ENCODE measurements at places on chromosomes 11 and 22. TPM values are rescaled to one million over a fixed set of nuclear protein-coding genes. Genes with fewer than 3 reads are reported as not detected.

DNA sequence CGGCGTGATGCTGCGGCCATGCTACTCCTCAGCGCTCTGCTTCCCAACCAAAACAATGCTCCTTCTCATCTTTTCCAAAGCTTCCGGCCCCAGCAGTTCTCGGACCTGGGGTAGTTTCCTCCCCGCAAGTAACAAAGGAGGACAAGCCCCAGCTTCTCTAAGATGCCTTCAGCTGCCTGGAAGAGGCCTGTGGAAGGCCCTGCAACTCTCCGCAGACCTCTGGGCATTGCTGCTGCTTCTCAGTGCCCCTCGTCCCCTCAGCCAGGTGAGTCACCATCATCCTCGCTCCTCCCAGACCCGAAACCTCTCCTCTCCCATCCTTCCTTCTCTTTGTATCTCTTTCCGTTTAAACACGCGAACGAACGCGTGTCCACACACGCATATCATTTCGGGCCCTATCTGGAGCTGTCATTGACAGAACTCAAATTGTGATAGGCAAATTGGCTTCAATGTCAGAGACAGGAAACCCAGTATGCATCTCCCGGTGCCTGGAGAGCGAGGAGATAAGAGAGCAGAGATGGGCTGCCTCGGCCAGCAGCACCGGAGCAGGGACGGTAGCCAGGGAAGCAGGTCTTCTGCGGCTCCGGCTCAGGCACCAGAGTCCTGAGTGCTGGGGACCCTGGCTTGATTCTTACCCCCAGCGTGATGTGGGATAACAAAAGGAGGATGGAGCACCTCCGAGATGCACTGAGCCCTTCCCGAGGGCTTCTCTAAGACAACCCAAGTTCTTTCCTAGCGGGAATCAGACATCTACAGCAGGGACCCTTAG, 22.0 kb upstream of the JAM3 start:
- no peak for DNase-seq
- peaks cover 5% of the 10 kb centered on the region for H3K4me1 ChIP-seq
- H3K27me3 ChIP-seq, result peaks cover 34% of the 10 kb centered on the region
- no peak overlapping the region for H3K4me3 ChIP-seq

DNA sequence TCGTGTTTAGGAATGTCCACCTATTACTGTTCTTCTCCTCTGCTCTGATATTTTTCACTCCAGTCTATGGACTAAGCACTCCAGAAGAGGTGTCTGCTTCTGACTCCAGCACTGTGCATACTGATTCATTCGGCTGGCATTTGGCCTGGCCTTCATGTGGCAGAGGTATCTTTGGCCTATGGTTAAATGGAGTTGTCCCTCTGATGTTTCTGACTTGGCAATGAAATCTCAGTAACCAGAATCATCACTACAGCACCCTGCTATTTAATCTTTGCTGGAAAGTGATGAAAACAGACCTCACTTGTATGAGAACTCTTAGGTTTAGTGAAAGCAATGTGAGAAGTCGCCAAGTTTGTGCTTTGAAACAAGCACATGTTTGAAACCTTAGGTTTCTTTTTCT, 155.2 kb downstream of the MAML2 start:
- peaks cover 37% of the 10 kb centered on the region for H3K4me1 ChIP-seq
- peaks cover 8% of the 10 kb centered on the region for H3K36me3 ChIP-seq
- peak overlapping the region; percentile 82 for H3K27ac ChIP-seq
- H3K4me3 ChIP-seq, result peak overlapping the region; percentile 72

GRCh38 chr11:125452125-125452470, 44.0 kb downstream of the FEZ1 start:
- peaks cover 5% of the 10 kb centered on the region for H3K4me1 ChIP-seq
- H3K4me3 ChIP-seq, result no peak overlapping the region
- H3K27me3 ChIP-seq, result peaks cover 9% of the 10 kb centered on the region
- peaks cover 2% of the 10 kb centered on the region for H3K36me3 ChIP-seq
- H3K27ac ChIP-seq, result peak overlapping the region; percentile 19

- H3K4me3 ChIP-seq, result no peak overlapping the region
- H3K27ac ChIP-seq, result no peak overlapping the region
- H3K4me1 ChIP-seq, result no peaks in the 10 kb centered on the region
- H3K27me3 ChIP-seq, result no peaks in the 10 kb centered on the region
- DNase-seq, result no peak
- H3K36me3 ChIP-seq, result no peaks in the 10 kb centered on the region
These were observed 352.2 kb downstream of the METTL15 start for GRCh38 chr11:28460348-28460747.

DNA sequence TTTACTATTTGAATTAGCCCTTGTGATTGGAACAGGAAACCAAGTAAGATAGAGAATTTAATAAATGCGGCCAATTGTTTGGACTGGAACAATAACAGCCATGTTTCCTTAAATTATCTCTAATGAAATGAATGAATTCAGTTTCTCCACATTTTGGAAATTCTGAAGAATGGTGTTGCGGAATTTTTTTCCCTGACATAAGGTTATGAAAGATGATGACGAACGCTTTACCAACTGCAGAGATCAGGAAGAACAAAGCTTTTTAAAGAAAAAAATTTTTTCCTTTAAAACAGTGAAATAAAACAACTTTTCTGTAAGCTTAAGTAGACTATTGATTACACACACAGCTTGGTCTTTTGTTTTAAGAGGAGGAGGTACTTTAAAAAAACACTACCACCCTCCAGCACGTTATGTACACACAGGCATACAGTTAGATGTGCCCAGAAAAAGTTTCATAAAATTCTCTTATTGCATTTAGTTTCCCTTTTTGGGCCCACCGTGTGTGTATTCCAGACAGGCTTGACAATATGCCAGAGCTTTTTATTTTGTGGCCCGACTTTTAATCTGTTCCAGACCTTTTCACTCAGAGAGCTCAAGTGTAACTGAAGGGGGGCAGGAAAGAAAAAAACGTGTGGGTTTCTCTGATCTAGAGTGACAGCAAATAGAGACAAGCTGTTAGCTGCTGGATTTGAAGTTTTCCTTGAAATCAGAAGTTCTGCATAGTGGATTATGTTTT, 77.3 kb downstream of the YAP1 start:
- no peaks in the 10 kb centered on the region for H3K36me3 ChIP-seq
- no peak for DNase-seq
- peaks cover 29% of the 10 kb centered on the region for H3K27me3 ChIP-seq
- H3K27ac ChIP-seq, result no peak overlapping the region
- no peaks in the 10 kb centered on the region for H3K4me1 ChIP-seq

DNA sequence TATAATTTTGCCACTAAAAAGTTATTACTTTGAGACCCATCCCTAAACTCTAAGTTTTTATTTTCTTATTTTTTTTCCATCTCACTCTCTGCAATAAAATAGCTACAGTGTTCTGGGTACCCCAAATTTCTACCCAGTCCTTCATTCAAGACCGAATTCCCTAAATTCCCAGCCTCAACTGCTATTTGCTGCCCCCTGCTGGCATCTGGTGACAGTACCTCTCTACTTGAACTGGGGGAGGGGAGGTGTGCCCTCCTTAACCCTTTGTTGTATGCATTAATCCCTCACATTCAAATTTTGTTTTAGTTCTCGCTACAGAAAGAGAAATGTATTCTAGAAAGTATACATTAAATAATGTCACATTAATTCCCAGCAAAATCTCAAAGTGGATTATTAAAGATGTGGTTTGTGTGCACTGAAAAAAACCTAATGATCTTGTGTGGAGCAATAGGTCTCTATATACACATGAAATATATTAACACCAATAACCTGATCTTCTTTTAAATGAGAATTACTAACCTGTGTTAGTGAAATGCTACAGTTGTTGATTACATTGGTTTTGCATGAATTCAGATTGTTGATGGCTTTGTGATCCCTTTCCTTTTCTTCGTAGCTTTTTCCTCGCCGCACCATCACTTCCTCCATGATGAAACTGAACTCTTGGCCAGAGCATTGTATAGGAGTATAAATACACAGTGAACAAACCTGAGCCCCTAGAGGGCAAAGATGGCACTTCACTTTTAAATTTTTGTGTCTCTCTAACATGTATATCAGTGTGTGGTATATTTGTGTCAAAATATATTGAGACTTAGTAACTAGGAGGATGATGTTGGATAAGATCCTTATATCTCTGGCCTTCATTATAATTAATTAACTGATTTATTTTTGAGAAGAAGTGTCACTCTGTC, 590.0 kb downstream of the METTL15 start:
- no peak for DNase-seq
- no peaks in the 10 kb centered on the region for H3K36me3 ChIP-seq
- no peak overlapping the region for H3K4me3 ChIP-seq

OR5AP2 gene
- total RNA-seq, result not detected

TSSK2 gene
- total RNA-seq, result 0.20 TPM

SYT13 gene
- total RNA-seq, result not detected

GLB1L3 gene
- total RNA-seq, result 2.2 TPM

TIRAP gene
- total RNA-seq, result 14.1 TPM

C11orf86 gene
- total RNA-seq, result not detected

C22orf42 gene
- not detected for total RNA-seq

Data from T-helper 17 cell (primary cell).